A549 treated with ZK216348 at 1 μM for 4 hours (cell line): ENCODE measurements at places on chromosomes 3 and 15. TPM values are rescaled to one million over a fixed set of nuclear protein-coding genes. Genes with fewer than 3 reads are reported as not detected.

The CTNNB1 gene
- total RNA-seq = 163 to 179 TPM (median 167 TPM) in 5 replicates

The LRRC49 gene
- 4.2 to 8.3 TPM (median 4.7 TPM) in 5 replicates for total RNA-seq

The EPB42 gene
- not detected in 5 replicates for total RNA-seq

The PP2D1 gene
- total RNA-seq = not detected in 5 replicates

The ZNF609 gene
- 15.7 to 26.5 TPM (median 21.4 TPM) in 5 replicates for total RNA-seq

The SAMD7 gene
- total RNA-seq = not detected in 5 replicates

The FAM107A gene
- 0.13 TPM in 1 of 5 replicates, not detected in the others for total RNA-seq

The DPPA4 gene
- not detected in 5 replicates for total RNA-seq

The EBLN2 gene
- 0.23 to 0.56 TPM (median 0.42 TPM) in 5 replicates for total RNA-seq

The TRH gene
- not detected in 5 replicates for total RNA-seq

The HTR3E gene
- not detected in 5 replicates for total RNA-seq

The CD86 gene
- total RNA-seq = not detected in 5 replicates

The RTP3 gene
- total RNA-seq = not detected in 5 replicates

The KY gene
- 0.07 to 0.25 TPM (median 0.20 TPM) in 3 of 5 replicates, not detected in the others for total RNA-seq

The HDC gene
- total RNA-seq = 0.09 to 0.47 TPM (median 0.18 TPM) in 3 of 5 replicates, not detected in the others

The DNAJC13 gene
- total RNA-seq = 11.8 to 15.1 TPM (median 13.0 TPM) in 5 replicates

The IMPDH2 gene
- total RNA-seq = 145 to 163 TPM (median 162 TPM) in 5 replicates

The SLCO2A1 gene
- 0.02 to 0.22 TPM (median 0.06 TPM) in 4 of 5 replicates, not detected in the other for total RNA-seq

The FBXW12 gene
- not detected in 5 replicates for total RNA-seq

The FANCD2OS gene
- not detected in 5 replicates for total RNA-seq

The ARL14 gene
- total RNA-seq = 0.42 to 0.93 TPM (median 0.58 TPM) in 5 replicates

The GAP43 gene
- total RNA-seq = not detected in 5 replicates

The HES1 gene
- 9.5 to 13.7 TPM (median 13.4 TPM) in 5 replicates for total RNA-seq

The SORD gene
- total RNA-seq = 31.9 to 36.2 TPM (median 34.4 TPM) in 5 replicates

The HCN4 gene
- 0.15 to 0.40 TPM (median 0.32 TPM) in 5 replicates for total RNA-seq

The CATSPER2 gene
- 0.41 to 2.0 TPM (median 0.58 TPM) in 5 replicates for total RNA-seq

The TM4SF1 gene
- total RNA-seq = 858 to 1,846 TPM (median 1,288 TPM) in 5 replicates

The C3orf22 gene
- total RNA-seq = not detected in 5 replicates

The THSD4 gene
- 19.2 to 33.5 TPM (median 25.7 TPM) in 5 replicates for total RNA-seq

The ACTC1 gene
- 0.17 to 0.35 TPM (median 0.27 TPM) in 5 replicates for total RNA-seq

The GATM gene
- total RNA-seq = 1.8 to 4.2 TPM (median 2.2 TPM) in 5 replicates

The IQCF5 gene
- not detected in 5 replicates for total RNA-seq

The BFSP2 gene
- total RNA-seq = not detected in 5 replicates
